ENCODE measurements at places on chromosomes 16 and 17.

GRCh38 chr17:57809879-57810278, 40.0 kb downstream of the MRPS23 start:
- DNase-seq = no peak

GRCh38 chr17:37220607-37220953, 155.2 kb upstream of the C17orf78 start:
- DNase-seq = no peak

- DNase-seq = no peak
These were observed 4.5 kb upstream of the CA4 start for GRCh38 chr17:60145006-60145935.

DNA sequence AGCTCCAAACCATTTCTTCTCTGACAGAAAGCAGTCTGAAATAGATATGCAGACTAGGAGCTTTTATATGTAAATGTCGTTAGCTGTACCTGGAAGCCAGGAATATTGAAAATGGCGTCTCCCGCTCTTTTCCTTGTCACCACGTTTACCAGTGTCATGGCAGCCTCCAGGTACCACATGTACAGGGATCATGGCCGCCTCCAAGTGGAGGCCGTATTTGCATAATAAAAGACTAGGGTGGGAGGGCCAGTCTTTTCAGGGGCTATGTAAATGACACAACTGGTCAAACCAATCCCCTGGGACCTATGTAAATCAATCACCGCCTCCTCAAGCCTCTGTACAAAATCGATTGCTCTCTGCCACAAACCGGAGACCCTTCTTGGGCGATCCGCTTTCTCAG, 54.3 kb downstream of the MYOCD start:
- DNase-seq = no peak

DNA sequence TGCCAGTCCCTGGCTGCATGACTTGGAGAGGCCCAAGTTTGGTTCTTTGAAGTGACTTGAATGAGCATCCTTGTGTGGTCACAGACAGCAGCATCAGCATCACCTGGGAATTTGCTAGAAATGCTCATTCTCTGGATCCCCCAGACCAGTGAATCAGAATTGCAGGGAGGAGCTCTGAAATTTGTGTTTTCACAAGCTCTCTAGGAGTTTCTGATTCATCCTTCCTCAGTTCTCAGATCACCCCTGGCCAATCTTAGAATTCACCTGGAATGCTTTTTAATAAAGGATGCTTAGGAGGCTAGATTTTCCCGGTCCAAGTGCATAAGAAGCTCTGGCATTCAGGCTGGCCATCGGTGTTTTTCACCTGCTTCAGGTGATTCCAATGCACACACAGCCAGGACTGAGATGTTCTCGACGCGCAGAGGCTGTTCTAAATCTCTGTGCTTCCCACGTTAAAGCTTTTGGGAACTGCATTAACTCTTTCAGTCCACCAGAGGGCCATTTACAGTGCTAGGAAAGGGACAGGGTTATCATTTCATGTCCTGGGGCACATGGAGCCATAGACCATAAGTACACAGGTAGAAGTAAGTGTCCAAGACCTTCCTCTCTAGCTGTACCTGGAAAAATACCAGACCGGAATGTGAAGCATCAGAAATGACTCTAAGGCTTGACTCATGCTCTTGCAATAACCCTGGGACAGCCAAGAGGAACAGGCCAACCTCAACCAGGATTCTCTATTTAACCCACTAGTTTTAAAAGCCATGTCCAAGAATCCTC, 85.7 kb upstream of the XYLT1 start:
- no peak for DNase-seq

DNA sequence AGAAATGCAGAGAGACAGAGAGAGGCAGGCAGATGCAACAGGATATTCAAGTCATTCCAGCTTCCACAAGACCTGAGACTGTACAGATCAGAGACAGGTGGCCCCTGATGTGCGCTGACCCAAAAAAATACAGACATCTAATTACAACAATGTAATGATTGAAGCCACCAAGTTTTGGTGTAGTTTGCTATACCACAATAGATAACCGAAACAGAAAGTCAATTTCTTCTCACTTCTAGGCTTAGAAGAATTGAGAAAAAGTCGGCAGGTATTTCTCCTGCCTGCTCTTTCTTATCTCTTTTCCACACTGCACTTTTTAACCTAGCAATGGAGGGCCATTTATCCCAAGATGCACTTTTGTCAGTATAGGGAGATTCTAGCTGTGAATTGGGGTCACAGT, 949.2 kb downstream of the CDH11 start:
- no peak for DNase-seq

DNA sequence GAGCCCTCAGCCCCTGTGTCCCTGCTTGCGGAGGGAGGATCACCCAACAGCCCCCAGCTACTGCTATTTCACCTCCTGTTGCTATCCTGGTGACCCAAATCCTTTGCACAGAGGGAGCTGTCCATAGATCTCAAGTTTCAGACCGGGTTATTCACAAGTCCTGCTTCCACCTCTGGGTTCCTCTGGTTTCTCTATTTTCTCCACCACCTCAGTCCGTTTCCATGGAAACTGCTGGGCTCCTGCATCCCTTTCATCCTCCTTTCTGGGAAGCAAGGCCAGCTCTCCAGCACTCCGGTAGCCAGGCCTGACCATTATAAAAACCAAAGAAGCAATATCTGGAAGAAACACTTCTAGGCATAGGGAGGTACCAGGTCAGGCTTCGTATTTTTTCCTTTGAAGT, 4.8 kb upstream of the CALB2 start:
- no peak for DNase-seq

- DNase-seq = no peak
These were observed 89.3 kb upstream of the CIBAR2 start for GRCh38 chr16:85201574-85201973.

- DNase-seq = no peak
These were observed 18.1 kb upstream of the ABCA9 start for GRCh38 chr17:69078864-69079263.

DNA sequence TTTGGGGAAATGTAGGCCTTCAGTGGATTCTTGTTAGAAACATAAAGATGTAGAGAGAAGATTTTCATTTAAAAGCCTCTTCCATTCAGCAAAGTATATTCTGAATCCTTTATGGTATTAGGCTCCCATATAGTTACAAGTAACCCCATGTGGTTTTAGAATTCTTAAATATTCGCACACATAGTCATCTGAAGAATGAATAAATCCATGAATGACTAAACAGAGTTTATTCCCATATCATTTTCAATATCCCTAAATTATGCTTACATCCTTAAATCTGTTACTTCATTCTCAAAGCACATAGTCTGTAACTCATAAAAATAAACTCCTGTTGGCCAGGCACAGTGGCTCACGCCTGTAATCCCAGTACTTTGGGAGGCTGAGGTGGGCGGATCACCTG, 962.1 kb downstream of the KCNJ18 start:
- no peak for DNase-seq

- no peak for DNase-seq
These were observed 155.5 kb downstream of the PMP22 start for GRCh38 chr17:15109608-15110007.

DNA sequence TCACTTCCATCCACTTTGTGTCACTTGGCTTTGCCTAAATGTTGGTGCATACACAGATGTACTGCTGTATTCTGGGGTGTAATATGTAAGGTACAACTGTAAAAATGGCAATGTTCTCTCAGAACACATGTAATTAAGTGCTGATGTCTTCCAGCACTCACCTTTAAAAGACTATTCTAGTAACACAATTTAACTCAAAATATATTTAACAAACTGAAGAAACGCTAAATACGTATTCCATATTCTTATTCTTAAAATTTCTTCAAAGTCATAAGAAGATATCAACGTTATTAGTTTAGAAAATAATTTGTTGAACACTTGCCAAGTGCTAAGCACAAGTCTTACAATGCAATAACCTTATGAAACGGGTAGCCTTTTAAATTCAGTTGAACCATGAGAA, 3.6 kb downstream of the CMC2 start:
- no peak for DNase-seq

DNA sequence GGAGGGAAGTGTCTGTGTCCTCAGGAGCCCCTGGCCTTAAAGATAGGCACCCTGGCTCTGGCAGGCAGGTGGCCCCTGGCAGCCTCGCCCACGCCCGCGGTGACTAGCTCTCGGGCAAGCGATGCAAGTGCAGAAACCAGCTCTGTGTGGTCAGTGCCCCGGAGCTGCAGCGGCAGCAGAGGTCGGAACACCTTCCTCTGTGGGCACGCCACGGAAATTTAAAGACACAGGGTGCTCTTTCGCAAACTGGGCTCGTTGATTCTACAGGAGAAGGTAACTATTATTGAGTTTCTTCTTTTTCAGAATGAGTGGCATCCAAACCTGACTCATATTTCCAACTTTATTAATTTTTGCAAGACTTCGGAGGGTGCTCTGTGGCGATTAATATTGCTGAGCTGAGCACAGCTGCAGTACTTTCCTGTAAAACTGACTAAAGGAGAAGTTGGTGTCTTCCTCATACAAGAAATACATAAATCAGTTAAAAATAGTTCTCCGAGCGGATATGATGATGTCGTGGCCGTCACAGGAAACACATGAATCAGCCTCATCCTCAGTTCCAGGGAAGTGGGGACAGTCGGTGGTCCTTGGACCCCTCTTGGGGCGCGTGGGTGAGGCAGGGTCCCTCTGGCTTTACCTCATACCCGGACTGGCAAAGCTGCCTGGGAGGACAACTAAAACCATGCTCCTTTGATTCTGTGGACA, 120.2 kb downstream of the METRNL start:
- no peak for DNase-seq

- no peak for DNase-seq
These were observed 107.7 kb upstream of the GPR139 start for GRCh38 chr16:20181416-20181815.

DNA sequence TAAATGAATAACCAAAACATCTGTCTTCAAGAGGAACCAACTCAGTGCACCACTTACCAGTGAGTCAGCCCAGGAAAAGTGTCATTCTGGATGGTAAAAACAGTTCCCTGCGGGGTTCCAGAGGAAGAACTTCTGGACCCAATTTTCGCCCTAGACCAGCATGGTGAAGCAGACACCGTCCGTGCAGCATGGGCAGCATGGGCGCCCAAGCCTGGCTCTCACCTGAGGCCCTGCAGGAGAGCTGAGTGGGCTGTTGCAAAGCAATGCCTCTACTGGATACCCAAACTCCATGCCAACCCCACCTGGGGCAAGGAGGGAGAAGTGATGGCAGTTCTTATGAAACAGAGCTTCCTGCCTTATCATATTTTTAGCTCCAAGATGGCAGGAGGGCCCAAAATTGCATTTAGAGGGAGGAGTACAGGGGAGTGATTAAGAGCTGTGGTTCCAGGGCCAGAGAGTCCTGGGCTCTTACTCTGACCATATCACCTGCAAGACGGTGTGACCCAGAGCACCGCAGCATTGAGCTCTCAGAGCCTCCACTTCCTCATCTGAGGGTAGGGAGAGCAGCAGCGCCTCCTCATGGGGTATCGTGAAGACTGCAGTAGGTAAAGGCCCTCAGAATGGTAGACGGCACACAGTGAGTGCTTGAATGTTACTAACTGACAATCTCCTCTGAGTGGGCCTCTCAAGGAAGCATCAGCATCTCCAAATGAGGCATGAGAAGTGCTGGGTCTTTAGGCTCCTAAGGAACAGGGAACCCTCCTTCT, 16.6 kb upstream of the INPP5K start:
- DNase-seq = peak; percentile 14

GRCh38 chr16:69434066-69434465, 9.6 kb downstream of the CYB5B start:
- no peak for DNase-seq

DNA sequence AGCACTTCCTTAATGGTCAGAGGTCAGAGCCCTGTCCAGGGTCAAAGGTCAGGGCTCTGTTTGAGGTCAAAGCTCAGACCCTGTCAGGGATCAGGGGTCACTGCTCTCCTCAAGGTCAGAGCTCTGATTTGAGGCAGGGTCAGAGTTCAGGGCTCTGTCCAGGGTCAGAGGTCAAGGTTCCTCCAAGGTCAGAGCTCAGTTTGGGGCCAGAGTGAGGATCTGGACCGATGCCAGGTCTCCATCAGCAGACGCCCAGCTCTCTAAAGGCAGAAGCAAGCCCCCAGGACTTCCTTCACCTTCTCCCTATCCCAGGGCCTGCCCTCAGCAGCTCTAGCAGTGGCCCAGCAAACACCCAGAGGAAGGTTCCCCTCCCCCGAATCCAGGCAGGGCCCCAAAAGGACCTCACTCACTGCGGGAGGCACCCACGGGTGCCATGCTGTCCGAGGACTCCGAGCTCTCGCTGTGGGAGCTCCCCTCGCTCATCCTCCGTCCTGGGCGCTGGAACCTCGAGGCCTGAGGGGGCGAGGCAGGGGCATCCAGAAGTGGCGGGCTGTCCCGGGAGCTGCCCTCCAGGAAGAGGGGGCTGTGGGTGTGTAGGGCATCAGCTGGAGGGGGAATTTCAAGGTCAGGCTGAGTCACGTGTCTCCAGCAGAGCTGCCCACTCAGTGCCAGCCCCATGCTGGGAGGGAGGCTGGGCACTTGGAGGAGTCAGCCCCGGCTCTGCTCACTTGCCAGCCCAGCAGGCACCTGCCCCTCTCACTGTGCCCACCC, 26.7 kb downstream of the PIMREG start:
- no peak for DNase-seq

- DNase-seq = no peak
These were observed 1.3 kb downstream of the PRPSAP2 start for GRCh38 chr17:18859256-18859655.

DNA sequence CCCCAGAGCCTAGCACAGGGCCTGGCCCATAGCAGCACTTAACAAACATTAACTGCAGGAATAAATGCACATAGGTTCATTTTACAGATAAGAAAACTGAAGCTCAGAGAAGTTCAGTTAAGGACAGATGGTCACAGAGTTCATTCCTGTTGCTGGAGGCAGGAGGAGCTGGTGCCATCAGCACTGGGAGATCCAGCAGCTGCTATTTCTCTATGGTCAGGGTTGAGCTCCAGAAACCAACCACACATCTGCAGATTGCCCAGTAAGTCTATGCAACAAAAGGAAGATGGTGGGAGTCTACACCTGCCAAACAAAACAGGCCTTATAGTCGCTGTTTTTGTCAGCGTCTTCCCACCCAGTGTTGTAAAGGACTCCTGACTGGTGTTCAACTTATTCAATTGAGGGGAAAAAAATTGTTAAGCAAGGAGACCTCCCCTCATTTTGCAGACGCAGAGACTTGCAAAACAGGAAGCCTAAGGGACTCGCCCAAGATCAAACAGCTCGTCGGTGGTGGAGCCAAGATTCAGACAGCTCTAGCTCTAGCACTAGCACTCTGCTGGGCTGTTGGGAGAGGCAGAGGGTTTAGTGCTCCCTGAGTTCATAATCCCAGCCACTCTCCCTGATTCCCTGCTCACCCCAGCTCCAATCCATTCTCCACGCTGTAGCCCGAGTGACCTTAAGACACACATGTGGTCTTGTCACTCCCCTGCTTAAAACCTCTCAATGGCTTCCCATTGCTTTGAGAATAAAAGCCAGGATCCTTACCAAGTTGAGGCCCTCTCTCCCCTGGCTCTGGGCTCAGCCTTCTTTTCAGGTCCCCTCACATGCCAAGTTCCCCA, 9.0 kb downstream of the NOG start:
- DNase-seq = no peak

Data from stimulated activated CD8-positive, alpha-beta memory T cell treated with anti-CD3 and anti-CD28 coated beads, Interleukin-7, amount 100 ng/mL, for 4 hours (primary cell).